MV-4-11 (cell line): ENCODE measurements at places on chromosomes 7 and 10.
A peak's percentile ranks its signal among the peaks of the same experiment; 100 is the strongest.

- DNase-seq = no peak
Observed at GRCh38 chr10:51685768-51686167, 13.6 kb downstream of the CSTF2T start.

GRCh38 chr7:81534996-81535395 is 234.9 kb downstream of the HGF start:
- no peak for DNase-seq

GRCh38 chr10:131615150-131615549 is 285.7 kb upstream of the PPP2R2D start:
- DNase-seq = no peak

DNA sequence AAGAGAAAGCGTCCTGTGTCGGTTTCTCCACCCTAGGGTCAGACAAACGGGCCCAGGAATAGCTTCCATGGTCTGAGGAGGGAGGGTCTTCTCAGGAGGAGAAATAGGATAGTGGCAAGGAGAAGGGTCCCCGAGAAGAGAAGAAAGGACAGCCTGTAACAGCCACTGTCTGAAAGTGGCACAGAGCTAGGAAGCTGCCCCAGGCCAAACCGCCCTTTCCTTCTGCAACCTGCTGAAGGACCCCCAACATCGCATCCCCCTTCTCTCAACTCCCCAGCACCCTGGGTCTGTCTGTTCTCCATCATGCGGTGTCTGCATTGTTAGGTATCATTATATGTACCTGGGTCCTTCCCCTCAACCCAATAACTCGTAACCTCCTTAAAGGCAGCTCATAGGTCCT is 47.1 kb downstream of the COL17A1 start:
- DNase-seq = no peak

DNA sequence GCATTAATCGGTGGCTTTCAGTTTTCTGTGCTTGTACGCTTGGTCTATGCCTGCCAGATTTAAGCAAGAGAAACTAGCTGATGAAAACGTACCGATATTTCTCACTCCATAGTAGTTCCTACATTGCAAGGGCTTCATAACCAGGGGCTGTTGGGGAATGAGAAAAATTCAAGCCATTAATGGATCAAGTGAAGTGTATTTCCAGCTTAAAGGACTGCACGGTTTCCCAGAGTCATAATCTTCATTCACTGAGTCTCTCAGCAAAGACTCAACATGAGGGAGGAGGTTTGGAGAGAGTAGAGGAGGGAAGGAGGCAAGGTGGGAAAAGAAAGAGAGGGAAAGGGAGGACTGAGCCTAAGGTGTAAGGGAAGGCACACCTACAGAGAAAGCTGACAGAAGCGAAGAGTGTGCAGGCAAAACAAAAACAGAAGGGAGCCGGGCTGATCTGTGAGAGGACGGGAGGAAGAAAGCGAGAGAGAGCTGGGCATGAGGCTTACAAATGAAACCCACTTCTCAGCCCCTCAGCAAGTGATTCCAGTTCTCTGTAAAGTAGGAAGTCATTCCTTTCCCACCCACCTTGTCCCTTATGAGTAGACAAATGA is 625 bp downstream of the GIMAP2 start:
- no peak for DNase-seq

- DNase-seq = no peak
Observed at GRCh38 chr10:23630885-23631284, 192.0 kb downstream of the OTUD1 start.

DNA sequence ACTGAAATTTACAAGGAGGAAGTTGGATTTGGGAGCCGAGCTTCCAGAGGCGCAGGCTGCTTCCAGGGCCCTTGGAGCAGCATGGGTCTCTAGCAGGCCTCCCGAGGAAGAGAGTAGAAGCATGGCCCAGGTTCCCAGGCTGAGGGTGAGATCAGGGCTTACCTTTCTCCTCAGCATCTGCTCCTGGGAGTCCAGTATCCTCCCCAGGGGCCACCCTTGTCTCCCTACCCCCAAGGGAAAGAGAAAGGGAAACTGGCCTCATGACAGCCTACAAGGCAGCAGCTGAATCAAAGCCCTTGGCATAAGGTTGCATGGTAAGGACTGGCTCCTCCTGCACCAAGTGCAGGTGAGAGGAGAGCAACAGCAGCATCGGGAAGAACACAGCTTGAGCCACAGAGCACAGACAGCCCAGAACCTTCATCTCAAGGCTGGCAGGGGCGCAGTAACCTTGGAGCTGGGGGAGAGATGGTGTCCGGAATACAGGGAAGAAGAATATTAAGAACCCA is 114.5 kb downstream of the MARCHF5 start:
- DNase-seq = no peak

GRCh38 chr7:101910991-101911799 is 93.8 kb downstream of the CUX1 start:
- no peak for DNase-seq

DNA sequence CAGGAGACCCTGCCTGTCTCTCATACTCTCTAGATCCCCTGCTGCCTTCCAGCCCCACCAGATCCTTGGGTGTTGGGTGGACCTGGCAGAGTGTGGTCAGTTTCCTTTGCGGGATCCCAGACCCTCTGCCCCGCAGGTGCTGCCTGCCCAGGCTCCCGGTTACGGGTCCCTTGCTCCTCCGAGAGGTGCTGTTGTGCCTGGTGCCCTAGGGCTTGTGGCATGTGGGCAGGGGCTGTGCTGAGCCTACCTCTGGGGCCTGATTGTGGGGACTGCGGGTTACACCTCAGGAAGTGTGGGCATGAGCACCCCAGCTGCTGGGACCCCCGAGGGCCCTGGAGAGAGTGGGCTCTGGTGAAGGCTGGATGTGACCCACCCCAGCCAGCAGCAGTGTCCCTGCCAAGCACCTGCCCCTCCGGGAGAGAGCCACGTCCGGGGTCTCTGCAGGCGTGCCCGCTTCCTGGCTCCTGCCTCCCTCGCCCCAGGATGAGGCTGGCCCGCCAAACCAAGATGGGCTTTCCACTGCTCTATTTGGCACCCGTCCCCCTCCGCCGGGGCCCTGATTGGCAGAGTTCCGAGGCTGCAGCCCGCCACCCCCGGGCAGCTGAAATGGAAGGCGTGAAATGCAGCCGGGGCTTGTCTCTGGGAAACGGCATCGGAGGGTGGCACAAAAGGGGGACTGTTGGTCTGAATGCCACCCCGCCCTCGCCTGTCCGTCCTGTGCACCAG is 17.0 kb downstream of the CLIP2 start:
- DNase-seq = no peak

DNA sequence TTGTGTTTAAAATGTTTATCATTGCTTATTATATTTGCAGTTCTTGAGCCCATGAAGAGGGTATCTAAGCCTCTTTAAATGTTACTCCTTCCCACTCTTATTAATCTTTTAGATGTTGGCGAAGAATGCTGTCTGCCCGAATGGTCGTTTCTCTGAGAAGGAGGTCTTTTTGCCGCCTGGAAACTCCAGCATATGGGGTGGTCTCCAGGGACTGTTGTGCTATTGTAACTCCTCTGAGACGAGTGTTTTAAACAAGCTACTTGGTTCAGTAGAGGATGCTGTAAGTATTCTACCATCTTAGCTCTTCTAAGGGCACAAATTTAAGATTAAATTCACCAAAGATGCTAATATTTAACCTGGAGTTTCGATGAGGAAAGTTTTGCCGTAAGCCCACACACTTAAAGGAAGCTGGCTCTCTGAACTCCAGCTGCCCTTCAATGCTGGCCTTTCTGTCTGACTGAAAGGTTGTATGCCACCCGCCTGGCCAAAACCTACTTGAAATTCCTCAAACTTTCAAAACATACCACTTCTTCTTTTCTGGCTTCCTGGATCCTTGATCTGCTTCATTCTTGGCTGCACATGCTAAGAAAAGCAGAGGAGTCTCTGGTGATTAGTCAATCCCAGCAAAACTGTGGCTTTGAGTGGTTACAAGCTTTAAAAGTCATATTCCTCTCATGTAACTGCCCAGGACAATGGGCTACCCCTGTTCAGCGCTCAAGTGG is 74.7 kb downstream of the ABCA13 start:
- DNase-seq = peak; percentile 95

DNA sequence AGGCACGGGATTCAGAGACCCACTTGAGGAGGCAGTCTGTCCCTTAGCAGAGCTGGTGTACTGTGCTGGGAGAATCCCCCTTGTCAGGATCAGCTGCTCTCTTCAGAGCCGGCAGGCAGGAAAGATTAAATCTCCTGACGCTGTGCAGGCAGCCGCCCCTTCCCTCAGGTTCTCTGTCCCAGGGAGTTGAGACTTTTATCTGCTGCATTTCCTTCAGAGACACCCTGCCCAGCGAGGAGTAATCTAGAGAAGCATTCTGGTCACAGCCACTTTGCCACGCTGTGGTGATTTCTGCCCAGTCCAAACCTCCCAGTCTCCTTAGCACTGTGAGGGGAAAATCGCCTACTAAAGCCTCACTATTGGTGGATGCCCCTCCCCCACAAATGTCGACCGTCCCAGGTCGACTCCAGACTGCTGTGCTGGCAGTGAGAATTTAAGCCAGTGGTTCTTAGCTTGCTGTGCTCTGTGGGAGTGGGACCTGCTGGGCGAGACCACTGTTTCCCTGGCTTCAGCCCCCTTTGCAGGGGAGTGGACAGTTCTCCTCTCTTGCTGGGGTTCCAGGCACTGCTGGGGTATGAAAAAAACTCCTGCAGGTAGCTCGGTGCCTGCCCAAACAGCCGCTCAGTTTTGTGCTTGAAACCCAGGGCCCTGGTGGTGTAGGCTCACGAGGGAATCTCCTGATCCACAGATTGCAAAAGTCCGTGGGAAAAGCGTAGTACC is 265.4 kb downstream of the ZWINT start:
- no peak for DNase-seq

DNA sequence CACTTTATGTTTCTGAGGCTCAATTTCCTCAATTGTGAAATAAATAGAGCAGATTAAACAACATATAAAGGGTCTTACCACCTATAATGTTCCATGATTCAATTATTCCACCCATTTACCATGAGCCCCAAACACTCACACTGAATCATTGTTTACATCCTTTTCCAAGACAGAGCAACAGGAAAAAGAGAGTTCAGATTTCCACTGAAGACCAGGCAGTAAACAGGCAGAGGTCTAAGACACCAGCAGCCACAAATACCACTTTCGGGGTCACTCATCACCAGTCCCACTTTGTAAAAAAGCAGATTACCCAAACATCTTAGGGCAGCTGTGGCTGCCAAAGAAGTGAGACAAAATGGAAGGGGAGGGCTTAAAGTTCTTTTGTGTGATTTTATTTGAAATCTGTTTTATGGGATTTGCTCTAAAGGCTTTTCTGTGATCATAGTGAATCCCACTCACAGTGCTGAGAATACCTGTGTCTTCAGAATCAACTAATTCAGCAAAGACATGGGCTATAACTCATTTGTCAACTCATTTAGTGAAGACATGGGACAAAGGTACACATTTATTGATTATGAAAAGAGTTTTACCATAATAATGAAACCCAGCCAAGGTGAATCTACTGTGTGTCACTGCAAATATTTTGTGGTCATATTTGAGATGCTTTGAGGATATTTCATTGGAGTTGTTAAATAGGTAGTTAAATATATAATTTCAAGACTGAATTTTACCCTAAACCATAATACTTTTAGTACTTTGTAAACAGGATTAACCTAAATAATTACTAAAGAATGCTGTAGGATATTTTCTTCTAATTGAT is 24.8 kb upstream of the DLD start:
- no peak for DNase-seq

- no peak for DNase-seq
Observed at GRCh38 chr10:77713521-77714280, 76.1 kb upstream of the KCNMA1 start.

DNA sequence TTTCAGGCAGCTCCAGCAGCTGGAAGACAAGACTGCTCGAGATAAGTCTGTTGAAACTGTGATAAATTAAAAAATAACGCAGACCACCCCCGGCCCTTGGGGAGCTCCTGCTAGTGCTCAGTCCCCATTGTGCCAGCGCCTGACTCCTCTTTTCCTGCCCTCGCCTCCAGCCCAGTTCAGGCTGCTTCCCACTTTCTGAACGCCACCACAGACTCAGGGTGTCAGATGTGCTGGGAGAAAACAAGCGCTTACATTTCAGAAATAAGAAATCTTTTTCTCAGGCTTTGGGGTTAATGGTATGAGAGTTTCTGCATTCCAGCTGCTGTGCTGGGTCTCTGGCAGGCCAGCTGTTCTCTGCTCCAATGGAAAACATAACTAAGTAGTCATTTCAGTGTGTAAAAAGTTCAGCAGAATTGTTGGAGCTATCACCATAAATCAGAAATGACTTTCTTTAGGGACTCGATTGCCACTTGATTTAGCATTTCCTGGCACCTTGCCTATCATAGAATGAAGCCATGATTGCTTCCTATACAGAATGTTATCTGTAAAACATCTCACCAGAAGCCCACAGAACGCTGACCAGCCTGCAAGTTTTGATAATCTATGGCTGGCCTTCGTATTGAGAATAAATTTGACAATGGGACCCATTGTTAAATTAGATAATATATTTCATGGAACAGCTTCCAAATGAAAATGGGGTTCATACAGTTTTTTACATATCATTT is 257.0 kb upstream of the ZNF32 start:
- no peak for DNase-seq

DNA sequence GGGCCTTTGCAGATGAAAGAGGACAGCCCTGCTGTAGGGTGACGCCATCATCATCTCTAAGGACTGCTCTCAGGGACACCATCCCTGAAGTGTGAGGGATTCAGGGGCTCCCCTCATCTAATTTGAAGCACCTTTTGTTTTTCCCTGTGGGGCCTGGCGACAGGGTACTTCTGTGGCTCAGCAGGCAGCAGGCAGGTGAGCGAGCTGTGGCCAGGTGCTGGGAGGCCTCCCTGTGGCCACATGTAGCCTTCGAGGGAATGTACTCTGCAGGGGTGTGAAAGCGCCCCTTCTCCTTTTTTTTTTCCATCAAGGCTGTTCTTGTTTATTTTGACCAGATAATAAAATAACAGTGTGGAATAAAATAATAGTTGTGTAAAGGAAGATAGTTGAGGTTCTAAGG is 118.2 kb upstream of the DPP6 start:
- no peak for DNase-seq

DNA sequence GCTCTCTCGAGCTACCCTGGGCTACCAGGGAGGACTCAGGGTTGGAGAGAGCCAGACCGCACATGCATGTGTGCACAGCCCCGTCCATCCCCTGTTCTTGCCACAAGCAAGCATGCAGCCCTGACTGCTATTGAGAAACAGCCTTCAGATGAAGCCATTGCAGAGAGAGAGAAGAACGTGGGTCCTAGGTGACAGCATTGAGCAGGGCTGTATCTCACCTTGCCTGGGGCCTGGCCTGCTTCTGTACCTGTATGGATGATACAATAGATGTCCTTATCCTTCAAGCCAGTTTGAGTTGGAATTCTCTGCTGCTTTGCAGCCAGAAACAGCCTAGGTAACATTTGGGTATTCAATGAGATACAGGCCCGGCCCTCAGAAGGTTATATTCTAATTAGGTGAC is 127.3 kb upstream of the RHEB start:
- no peak for DNase-seq

- DNase-seq = peak; percentile 91
Observed at GRCh38 chr7:101138213-101138870, 11.4 kb downstream of the SERPINE1 start.

GRCh38 chr7:155211761-155212160 is 85.9 kb upstream of the INSIG1 start:
- peak; percentile 5 for DNase-seq

DNA sequence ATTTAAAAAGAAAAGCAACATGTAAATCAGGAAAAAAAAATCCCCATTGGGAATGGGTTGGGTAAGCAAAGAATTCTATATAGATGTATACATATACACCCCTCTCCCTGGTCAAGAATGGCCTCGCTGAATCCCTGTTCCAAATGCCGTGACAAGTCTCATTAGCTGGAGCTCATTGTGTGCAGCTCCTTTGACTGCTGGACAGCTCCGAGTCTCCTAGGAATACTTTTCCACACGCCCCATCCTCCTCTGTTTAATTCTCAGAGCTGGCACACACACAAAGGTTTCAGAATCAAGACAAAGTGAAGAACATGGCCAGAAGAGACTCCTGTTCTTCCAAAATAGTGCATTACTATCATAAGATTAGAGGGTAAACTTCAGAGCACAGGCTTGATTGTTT is 130.9 kb upstream of the MKLN1 start:
- no peak for DNase-seq
